ENCODE measurements at places on chromosomes 12 and 14.

DNA sequence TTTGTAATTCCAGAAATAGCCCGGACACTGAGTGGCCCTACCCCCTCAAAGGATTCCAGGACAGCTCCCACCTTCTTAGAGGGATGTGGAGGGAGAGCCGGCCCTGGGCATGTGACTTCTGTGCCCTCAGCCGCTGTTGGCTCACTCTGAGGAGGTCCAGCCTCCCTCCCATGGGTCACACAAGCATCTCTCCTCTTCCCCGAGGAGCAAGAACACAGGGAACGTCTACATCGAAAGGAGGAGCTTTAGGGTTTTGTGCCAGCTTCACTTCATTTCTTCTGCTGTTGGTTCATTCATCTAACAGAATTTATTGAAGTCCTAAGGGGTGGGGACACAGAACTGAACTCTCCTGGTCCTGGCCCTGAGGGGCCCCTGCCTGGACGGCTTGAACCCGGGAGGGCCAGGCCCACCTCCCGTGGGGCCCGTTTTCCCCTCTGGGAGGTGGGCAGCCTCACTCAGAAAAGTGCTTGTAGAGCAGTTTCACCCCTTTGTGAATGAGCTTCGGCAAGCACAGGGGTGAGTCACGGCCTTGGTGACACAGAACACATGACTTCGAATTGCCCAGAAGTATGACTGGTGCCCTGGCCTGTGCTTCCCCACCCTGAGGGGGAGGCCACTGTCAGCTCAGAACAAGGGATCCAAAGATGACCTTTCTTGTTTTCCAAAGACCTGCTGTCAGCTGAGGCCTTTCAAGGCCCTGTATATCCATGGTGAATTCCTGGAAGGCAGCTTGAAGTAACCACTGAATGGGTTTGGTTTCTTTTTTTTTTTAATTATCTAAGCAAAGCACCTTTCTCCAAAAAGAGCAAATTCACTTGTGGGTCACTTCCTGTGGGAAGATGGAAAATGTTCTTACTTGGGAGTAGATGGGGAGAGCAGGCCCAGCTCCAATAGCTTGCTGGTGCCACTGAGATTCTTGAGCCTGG is 39.2 kb downstream of the NFKBIA start:
- DNase-seq, result no peak

- DNase-seq, result no peak
These were observed 74.9 kb downstream of the DPF3 start for GRCh38 chr14:72818998-72819397.

DNA sequence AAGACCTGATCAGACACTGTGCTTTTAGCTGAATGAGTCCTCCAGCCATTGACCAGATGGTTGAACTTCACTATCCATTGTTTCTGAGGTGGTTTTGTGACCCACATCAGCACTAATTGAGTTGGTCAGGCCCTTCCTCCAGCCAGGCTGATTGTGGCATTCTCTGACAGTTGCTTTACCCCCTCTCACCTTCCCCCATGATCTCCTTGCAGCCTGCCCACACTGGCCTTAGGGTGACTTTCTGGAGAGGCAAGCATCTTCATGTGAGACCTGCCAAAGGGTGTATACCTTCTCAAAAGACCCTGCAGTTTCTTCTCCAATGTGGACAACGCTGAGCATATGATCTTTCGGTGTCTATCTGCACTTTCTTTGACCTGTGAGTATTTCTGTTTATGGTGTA is 83.9 kb downstream of the GPATCH2L start:
- no peak for DNase-seq

- DNase-seq, result no peak
These were observed 1.7 kb upstream of the MFAP5 start for GRCh38 chr12:8664228-8664913.

- no peak for DNase-seq
These were observed 1629.4 kb upstream of the SEL1L start for GRCh38 chr14:83163016-83163415.

DNA sequence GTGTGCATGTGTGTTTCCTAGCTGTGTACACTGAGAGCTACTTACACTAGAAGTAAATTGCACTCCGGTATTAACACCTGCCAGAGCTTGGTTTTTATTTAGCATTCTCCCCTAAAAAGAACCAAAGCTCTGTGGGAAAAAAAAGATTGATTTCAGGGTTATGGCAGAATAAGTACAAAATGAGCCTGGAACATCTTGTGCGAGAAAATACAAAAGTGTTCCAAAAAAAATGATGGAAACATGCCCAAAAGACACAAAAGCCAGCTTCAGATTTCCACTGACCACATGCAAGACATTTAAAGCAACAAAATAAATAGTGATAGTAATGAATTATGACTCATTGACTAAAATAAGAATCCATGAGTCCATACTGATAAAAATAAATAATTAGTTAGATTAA is 188.3 kb downstream of the GXYLT1 start:
- no peak for DNase-seq

- DNase-seq, result no peak
These were observed 158.9 kb downstream of the FBXL14 start for GRCh38 chr12:1435456-1435855.

- no peak for DNase-seq
These were observed 144.7 kb downstream of the KTN1 start for GRCh38 chr14:55724736-55725135.

- DNase-seq, result no peak
These were observed 37.0 kb upstream of the MED13L start for GRCh38 chr12:116314477-116314876.

DNA sequence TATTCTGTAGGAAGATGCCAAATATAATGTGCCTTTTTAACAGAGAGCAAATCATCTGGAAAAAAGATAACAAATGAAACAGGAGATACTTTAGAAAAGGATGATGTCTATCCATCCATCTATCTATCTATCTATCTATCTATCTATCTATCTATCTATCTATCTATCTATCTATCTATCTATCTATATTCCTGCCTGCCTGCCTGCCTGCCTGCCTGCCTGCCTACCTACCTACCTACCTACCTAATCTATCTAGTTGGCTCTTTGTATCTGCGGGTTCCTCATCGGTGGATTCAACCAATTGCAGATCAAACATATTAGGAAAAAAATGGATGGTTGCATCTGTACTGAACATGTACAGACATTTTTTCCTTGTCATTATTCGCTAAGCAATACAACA is 11.0 kb downstream of the PTPRB start:
- no peak for DNase-seq

DNA sequence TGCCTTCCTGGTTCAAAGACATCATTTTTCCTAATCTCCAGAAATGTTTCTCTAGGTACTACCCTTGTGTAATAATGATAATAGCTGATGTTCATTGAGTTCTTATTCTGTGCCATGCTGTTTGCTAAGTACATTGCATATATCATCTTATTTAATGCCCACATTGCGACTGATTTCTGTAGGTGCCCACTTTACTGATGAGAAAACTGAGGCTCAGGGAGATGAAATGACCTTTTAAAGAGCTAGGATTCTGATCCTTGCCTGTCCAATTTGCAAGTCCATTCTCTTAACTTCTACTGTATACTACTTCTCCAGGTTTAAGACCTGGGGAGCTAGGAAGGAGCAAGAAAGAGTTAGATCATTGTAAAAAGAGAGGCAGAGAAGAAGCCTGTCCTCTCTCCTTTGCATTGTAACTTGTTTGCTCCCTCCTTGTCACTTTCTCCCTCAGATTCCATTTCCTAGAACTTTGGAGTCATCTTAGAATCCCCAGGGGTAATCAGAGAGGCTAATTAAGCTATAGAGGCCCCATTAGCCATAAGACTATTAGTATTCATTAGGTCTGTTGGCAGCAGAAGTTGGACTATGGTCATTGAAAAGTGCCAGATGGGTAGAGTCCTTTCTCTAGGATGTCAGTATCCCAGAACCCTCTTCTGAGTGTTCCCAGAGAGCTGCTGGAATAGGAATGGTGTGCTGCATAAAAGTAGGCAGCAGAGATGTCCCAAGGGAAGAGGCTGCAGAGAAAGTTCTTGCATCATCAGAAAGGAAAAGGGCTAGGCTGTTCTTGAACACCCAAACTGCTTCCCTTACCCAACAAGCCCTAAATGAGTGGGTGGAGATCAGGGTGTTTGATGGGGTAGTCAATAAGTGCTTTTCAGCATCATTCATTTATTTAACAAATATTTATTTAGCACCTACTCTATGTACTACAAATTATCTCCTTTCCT is 3.1 kb downstream of the DGKA start:
- no peak for DNase-seq

DNA sequence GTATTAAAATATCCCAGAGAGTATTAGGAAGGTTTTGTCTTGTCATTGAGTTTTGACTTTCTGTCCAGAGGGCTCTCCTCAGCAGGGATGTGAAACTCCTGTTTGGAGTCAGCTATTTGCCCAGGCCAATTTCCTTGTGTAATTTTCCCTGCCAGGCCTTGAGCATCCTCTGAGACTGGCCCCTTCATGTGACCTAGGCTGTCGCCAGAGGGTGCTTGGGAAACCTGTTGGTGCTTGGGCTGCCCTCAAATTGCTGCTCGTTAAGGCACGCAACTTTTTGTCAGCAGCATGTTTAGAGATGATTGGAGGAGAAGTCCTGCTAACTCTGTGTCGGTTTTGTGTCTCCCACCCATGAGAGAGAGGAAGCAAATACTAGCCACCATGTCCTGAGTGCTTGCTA is 39.1 kb downstream of the IQSEC3 start:
- no peak for DNase-seq

DNA sequence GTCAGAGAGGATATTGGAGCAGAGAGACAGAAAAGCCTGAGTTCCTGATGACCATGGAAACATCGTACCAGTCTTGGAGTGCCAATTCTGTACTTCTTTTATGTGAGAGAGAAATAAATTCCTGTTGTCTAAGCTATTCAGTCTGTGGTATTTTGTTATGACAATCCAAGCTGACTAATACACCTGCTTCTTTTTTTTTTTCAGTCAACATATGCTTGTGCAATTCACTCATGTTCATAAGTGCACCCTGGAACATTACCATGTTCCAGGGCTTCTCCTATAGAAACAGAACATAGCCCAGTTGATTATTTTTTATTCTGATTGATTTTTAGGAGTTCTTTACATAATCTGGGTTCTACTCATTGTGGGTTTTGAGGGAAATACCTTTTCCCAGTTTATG is 1.7 kb upstream of the CHPT1 start:
- no peak for DNase-seq

- no peak for DNase-seq
These were observed 29.5 kb upstream of the MSRB3 start for GRCh38 chr12:65248656-65249633.

DNA sequence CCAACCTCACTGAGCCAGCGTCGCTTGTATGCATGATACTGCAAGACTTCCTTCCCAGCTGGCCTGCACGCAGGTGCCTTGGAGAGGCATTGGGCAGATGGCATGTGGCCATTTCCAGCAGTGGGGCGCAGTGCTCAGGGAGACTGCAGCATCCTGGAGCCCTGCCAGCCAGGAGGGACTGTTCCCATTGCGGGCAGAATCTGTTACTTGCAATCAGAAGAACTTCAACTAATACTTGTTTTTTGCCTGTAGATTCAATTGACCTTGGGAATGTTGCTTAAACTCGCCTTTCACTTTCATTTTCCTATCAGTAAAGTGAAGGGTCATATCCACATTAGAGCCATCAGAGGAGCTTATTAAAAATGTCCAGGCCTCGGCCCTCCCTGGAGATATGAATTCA is 29.8 kb downstream of the ANKRD9 start:
- DNase-seq, result no peak

DNA sequence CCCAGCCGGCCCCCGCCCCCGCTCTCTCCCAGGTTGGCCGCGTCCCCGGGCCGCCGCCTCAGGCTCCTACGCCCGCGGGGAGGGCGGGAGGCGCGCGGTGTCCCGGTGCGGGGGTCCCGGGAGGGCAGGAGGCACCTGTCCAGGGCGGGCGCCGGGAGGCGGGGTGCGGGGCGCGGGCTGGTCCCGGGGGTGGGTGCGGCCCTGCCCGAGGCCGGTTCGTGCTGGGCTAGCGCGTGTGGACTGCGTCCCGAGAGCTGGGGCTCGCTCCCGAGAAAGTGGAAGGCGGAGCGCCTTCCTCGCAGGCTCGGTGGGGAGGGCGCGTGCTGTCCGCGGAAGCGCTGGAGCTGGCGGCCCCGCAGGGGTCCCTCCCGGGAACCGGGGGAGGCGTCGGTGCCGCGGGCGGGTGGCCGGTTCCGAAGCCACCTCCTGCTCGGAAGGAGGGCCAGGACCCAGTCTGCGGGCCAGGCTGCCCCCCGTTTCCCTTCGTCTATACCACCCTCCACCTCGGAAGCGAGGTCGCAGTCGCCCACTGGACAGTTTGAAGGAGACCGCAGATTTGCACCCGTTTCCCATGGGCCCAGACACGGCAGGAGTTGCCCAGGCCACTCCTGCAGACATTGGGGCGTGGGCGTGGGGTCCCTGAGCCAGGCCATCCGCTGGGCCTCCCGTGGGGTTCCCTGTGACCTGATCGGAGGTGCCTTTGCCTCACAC is 636 bp downstream of the ZFYVE21 start:
- no peak for DNase-seq

DNA sequence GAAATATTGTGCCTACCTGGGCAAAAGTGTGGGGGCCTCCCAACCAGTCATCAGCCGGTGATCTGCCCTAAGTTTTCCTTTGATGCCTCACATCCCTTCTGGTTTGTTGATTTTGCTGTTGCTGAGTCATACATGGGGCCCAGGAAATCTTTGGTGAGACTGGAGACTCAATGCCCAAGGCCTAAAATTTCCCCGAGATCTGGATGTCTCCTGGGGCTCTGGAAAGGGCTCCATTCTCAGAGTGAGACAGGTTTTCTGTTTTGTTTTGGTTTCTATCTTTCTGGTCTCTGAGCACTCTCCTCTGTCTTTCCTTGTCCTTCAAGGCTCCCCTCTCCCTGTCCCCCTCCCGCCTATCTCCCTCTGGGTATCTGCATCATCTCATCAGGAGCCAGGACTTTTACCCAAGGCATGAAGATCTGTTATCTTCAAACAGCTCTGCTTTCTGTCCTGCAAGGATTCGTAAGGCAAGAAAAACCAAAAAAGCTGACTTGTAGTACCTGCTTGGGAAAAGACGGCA is 152.8 kb upstream of the MAX start:
- DNase-seq, result no peak

GRCh38 chr12:27971606-27972005 is 927 bp downstream of the PTHLH start:
- no peak for DNase-seq

DNA sequence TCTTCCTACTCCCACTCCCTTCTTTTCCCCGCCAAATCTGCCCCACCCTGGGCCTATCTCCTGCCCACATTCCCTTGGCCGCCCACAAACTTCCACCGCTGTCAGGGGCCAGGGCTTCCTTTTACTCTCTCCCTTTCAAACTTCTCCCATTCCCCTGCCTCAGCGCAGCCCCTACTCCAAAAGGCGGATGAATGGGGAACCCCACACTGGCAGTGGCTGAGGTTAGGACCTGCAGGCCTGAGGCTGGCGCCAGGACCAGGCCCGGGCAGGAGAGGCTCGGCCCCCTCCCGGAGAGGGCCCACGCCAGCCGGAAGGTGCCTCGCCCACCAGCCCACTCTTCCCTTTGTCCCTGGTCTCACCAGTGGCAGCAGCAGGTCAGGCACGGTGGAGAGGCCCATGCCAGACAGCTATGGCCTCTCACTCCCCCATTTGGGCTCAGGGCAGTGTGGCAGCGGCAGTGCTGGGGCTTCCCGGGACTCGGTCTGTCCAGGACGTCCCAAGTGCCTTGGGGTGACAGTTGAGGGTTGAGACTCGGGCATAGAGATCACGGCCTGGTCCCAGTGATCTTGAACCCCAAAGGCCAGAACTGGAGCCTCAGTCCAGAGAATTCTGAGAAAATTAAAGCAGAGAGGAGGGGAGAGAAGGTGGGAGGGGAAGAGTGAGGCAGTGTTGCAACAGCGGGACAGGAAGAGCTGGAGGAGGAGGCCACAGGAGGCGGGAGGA is at the start of gene TNFRSF1A:
Gene TNFRSF1A, minus strand, starts transcription at position 660 of the 723 bp plus-strand sequence. Its CDS starts 262 bp downstream, at position 398.
- peak; percentile 76 for DNase-seq
